SJSA1 (cell line): ENCODE measurements at places on chromosomes 5 and 9. TPM values are rescaled to one million over a fixed set of nuclear protein-coding genes. Genes with fewer than 3 reads are reported as not detected.

CTSV gene
- 0.05 TPM in 1 of 2 replicates, not detected in the other for total RNA-seq

DNA sequence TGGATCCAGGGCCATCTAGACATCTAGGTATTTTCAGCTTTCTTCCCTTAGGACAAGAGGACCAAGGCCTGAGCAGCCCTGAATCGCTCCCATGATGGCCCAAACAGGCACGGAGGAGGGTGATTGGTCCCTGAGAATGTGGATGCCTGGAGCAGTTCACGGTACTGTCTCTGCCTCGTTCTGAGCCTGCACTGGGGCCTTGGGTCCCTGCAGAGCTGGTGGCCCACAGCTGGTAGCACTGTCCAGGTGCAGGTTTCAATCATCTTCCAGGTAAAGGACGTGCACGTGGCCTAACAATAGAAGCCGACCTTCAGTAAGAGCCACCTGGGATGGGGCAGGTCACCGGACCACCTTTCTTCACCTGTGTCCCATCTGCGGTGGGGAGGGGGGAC lies 19.4 kb upstream of the FCN1 start:
- no peak overlapping the region for H3K27ac ChIP-seq
- H3K27me3 ChIP-seq: peaks cover 30% of the 10 kb centered on the region
- no peak overlapping the region for H3K4me3 ChIP-seq
- no peak for DNase-seq
- no peaks in the 10 kb centered on the region for H3K4me1 ChIP-seq

DND1 gene
- total RNA-seq: 0.16 and 1.2 TPM in 2 replicates

GHR gene
- 0.05 and 0.66 TPM in 2 replicates for total RNA-seq

SLC6A7 gene
- not detected in 2 replicates for total RNA-seq

GRCh38 chr5:128579093-128579492 lies 41.0 kb upstream of the FBN2 start:
- no peak overlapping the region for H3K4me3 ChIP-seq
- no peaks in the 10 kb centered on the region for H3K36me3 ChIP-seq
- H3K27me3 ChIP-seq: no peaks in the 10 kb centered on the region
- no peak for DNase-seq
- H3K27ac ChIP-seq: no peak overlapping the region

TOR4A gene
- 9.7 and 10.9 TPM in 2 replicates for total RNA-seq

DNA sequence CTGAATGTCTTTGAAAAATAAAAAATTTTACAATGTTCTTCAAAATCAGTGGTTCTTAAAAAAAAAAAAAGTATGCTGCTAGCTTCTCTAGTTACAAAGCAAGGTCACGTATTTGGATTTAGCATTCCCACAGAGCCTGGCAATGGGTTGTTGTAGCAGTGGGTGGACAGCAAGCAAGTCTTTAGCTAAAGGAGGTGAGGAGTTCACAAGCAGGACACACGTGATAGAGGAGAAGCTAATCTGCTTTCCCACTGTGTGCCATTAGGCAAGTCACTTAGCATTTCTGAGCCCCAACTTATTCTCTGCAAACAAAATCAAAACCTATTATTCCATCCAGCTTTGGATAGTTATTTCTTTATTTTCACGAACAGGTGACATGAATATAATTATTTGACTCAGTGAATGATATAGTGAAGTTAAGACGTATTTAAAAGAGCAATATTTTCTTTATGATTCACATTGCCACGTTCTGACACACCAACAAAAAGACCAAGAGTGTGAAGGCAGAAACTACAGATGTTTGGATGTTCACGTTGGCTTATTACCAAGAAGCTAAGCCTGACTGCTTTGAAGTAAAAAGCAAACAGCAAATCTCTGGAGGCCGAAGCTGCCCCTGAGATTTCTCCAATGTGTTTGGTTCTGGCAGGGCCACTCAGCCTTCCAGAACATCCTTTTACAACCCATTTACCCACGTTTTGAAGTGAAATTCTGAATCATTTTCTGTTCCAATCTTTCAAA lies 612.1 kb upstream of the CDH6 start:
- H3K27ac ChIP-seq: no peak overlapping the region
- no peaks in the 10 kb centered on the region for H3K4me1 ChIP-seq
- H3K27me3 ChIP-seq: no peaks in the 10 kb centered on the region
- no peak overlapping the region for H3K4me3 ChIP-seq

GRCh38 chr9:110093417-110093816 lies 114.5 kb downstream of the C9orf152 start:
- no peak for DNase-seq
- no peak overlapping the region for H3K27ac ChIP-seq
- H3K36me3 ChIP-seq: peaks cover 15% of the 10 kb centered on the region
- H3K4me1 ChIP-seq: peaks cover 38% of the 10 kb centered on the region
- no peaks in the 10 kb centered on the region for H3K27me3 ChIP-seq
- no peak overlapping the region for H3K4me3 ChIP-seq

- no peaks in the 10 kb centered on the region for H3K36me3 ChIP-seq
- peak; percentile 74 for DNase-seq
- peak overlapping the region; percentile 33 for H3K27ac ChIP-seq
Observed at GRCh38 chr5:139746691-139747582, 48.7 kb upstream of the PSD2 start.

GRCh38 chr9:26339796-26340195 lies 552.8 kb downstream of the CAAP1 start:
- H3K36me3 ChIP-seq: no peaks in the 10 kb centered on the region
- no peaks in the 10 kb centered on the region for H3K27me3 ChIP-seq
- no peaks in the 10 kb centered on the region for H3K4me1 ChIP-seq
- DNase-seq: no peak
- no peak overlapping the region for H3K4me3 ChIP-seq
- H3K27ac ChIP-seq: no peak overlapping the region

- no peaks in the 10 kb centered on the region for H3K27me3 ChIP-seq
- H3K4me1 ChIP-seq: no peaks in the 10 kb centered on the region
- no peak overlapping the region for H3K4me3 ChIP-seq
- H3K36me3 ChIP-seq: no peaks in the 10 kb centered on the region
- no peak for DNase-seq
Observed at GRCh38 chr9:136081113-136081825, 13.8 kb downstream of the NACC2 start.

- no peaks in the 10 kb centered on the region for H3K27me3 ChIP-seq
- peak; percentile 72 for DNase-seq
- H3K27ac ChIP-seq: peak overlapping the region; percentile 67
- peak overlapping the region; percentile 46 for H3K4me3 ChIP-seq
- no peaks in the 10 kb centered on the region for H3K36me3 ChIP-seq
Observed at GRCh38 chr5:139711067-139711905, 63.1 kb downstream of the CXXC5 start.

OTP gene
- total RNA-seq: not detected in 2 replicates

DCAF10 gene
- total RNA-seq: 3.2 and 8.9 TPM in 2 replicates

UBE2R2 gene
- 8.6 and 11.8 TPM in 2 replicates for total RNA-seq

DNA sequence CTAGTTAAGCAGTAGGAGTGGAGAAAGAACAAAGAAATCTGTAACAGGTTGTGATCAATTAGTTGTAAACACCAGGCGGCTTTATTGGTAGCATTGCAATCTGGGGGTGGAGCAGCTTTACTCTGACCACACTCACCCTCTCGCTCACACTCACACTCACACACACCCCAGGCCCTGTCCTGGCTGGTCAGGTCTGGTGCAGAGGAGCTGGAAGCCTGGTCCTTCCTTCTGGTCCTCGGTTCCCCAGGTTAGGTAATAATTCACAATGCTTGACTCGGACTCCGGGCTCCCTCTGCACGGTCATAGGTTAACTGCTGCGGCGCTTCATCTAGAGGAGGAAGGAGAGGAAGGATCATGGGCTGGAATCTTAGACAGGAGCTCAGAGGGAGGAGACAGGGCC lies 1.6 kb downstream of the CCL19 start:
- no peak overlapping the region for H3K27ac ChIP-seq
- no peaks in the 10 kb centered on the region for H3K36me3 ChIP-seq

NEURL1B gene
- total RNA-seq: 7.4 and 15.4 TPM in 2 replicates

IL33 gene
- not detected in 2 replicates for total RNA-seq

GRCh38 chr9:129077236-129077635 lies 3.7 kb upstream of the DOLPP1 start:
- H3K27me3 ChIP-seq: no peaks in the 10 kb centered on the region
- no peaks in the 10 kb centered on the region; the same call in 1 of the 2 replicates for H3K36me3 ChIP-seq
- no peak for DNase-seq

DNA sequence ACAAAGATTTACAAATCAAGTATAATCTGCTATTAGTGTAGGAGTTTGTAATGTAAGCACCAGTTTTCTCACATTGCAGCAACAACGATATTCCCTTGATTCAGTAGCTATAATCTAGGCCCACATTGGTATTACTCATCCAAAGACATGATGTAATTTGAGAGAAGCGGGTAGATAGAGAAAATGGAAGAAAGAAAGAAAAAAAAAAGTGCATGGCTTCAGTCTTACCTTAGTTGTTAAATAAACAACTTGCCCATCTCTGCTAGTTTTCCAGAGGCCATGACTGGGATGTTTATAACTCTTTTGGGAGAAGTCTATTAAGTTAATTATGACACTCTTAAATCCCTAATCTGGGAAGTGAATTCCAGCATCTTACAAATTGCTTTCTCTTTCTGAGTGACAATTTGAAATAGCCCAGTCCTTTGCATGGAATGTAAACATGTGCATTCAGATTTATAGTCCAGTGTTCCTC lies 2.8 kb downstream of the MELK start:
- H3K27ac ChIP-seq: peak overlapping the region; percentile 34
- peak; percentile 47 for DNase-seq
- H3K4me1 ChIP-seq: peaks cover 21% of the 10 kb centered on the region
- H3K27me3 ChIP-seq: no peaks in the 10 kb centered on the region
- peaks cover 24% of the 10 kb centered on the region for H3K36me3 ChIP-seq

- H3K36me3 ChIP-seq: no peaks in the 10 kb centered on the region
- no peaks in the 10 kb centered on the region for H3K27me3 ChIP-seq
- H3K4me1 ChIP-seq: no peaks in the 10 kb centered on the region
Observed at GRCh38 chr5:23446424-23446823, 61.0 kb upstream of the PRDM9 start.

GRCh38 chr5:71834601-71835000 lies 115.5 kb downstream of the CARTPT start:
- peaks cover 20% of the 10 kb centered on the region for H3K4me1 ChIP-seq
- H3K27ac ChIP-seq: no peak overlapping the region
- no peaks in the 10 kb centered on the region for H3K36me3 ChIP-seq
- H3K27me3 ChIP-seq: no peaks in the 10 kb centered on the region
- DNase-seq: no peak

ACTBL2 gene
- not detected in 2 replicates for total RNA-seq

DNA sequence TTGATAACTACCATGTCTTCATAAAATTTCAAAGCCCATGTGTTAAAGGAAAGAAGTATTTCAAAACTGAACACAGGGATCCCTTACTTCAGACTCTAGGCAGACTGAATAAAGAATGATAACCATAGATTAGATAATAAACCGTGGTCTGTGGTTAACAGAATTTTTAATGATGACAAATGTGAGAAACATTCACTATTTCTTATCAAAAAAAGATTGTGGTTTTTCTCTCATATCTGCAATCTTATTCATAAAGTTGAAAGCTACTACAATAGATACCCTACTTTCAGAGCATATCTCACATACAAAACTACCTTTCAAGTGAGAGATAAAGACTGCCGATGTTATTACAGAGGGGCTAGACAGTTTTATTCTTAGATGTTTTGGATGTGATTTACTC lies 816.8 kb upstream of the DMAC1 start:
- no peak for DNase-seq
- H3K36me3 ChIP-seq: no peaks in the 10 kb centered on the region
- no peak overlapping the region for H3K4me3 ChIP-seq
- H3K4me1 ChIP-seq: no peaks in the 10 kb centered on the region
- H3K27ac ChIP-seq: no peak overlapping the region

GRCh38 chr5:157671592-157672330 lies 428 bp downstream of the C5orf52 start:
- no peaks in the 10 kb centered on the region for H3K27me3 ChIP-seq
- DNase-seq: no peak
- peak overlapping the region; percentile 61 for H3K4me3 ChIP-seq
- H3K27ac ChIP-seq: peak overlapping the region; percentile 72
- H3K36me3 ChIP-seq: peaks cover 28% of the 10 kb centered on the region

GRCh38 chr9:18526685-18527084 lies 52.7 kb downstream of the ADAMTSL1 start:
- no peaks in the 10 kb centered on the region for H3K27me3 ChIP-seq
- H3K36me3 ChIP-seq: no peaks in the 10 kb centered on the region
- H3K4me1 ChIP-seq: no peaks in the 10 kb centered on the region
- no peak overlapping the region for H3K4me3 ChIP-seq
- H3K27ac ChIP-seq: no peak overlapping the region
- DNase-seq: no peak

CATSPER3 gene
- 0.08 and 1.3 TPM in 2 replicates for total RNA-seq

DNA sequence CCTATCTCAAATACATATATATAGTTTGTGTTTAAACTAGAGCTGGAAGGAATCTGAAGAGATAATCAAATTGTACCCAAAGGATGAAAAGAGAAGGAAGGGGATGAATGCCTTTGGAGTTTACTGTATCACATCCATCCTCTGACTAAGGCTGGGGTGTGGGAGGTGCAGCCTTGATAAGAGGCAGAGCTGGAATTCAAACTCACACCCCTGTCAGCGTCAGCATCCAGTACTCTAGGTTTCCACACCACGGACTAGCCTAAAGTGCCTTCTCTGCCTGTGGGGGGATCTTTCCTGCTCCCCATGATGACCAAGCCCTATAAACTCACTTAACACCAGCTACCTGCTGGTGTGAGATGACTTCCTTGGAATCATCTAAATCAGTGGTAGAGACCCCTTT lies 48.1 kb downstream of the EPB41L4B start:
- no peak overlapping the region for H3K27ac ChIP-seq
- DNase-seq: no peak
- H3K4me3 ChIP-seq: no peak overlapping the region

DNA sequence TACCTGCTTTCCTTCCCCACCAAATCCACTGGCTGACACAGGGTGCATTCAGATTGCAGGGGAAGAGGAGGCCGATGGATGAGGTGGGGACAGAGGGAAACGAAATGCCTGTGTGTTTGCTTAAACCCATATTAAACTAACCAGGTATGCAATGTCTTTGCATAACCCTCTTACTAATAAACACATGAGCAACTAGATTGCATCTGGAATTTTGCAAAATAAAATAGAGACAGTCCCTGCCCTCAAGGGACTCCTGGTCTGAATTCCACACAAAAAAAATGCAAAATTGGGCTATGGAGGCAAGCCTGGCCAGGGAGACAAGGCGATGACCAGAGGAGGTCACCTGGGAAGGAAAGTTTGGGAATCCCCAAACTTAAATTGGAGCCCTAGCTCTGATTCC lies 202.9 kb downstream of the ACTL7B start:
- no peaks in the 10 kb centered on the region for H3K4me1 ChIP-seq
- no peaks in the 10 kb centered on the region for H3K27me3 ChIP-seq
- H3K27ac ChIP-seq: no peak overlapping the region

CORO2A gene
- total RNA-seq: 0.16 TPM in 2 replicates

SLCO6A1 gene
- total RNA-seq: not detected in 2 replicates

TMC1 gene
- 0.06 and 0.84 TPM in 2 replicates for total RNA-seq

FAM221B gene
- not detected in 2 replicates for total RNA-seq

DNA sequence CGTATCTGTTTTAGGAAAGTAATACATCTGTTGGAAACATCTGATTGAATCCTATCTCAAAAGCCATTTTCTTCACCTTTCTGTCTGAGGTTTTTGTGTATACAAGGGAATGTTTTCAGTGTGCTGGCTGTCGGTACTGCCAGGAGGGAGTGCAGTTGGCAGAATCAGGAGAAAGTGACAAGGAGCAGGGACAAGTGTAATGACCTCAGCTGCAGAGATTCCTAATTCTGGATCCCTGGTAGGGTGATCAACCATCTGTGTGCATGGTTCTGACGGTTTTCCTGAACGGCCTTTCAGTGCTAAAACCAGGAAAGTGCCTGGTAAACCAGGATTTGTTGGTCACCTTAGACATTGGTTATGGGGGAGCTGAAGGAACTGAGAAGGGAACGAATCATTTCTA lies 1.6 kb upstream of the GDA start:
- no peak overlapping the region for H3K4me3 ChIP-seq
- peaks cover 15% of the 10 kb centered on the region for H3K27me3 ChIP-seq
- no peak overlapping the region for H3K27ac ChIP-seq

- DNase-seq: no peak
- no peak overlapping the region for H3K27ac ChIP-seq
- H3K4me3 ChIP-seq: no peak overlapping the region
Observed at GRCh38 chr5:126499278-126499677, 76.1 kb downstream of the GRAMD2B start.

POU5F2 gene
- total RNA-seq: 0.26 and 0.34 TPM in 2 replicates

TRIM36 gene
- 0.22 and 1.3 TPM in 2 replicates for total RNA-seq

SLC28A3 gene
- 0.11 and 0.13 TPM in 2 replicates for total RNA-seq
